ENCODE measurements at places on chromosomes 5 and 9.

GRCh38 chr5:82152978-82153481, 125.1 kb downstream of the RPS23 start:
- no peak for DNase-seq

- no peak for DNase-seq
These were observed 1.5 kb downstream of the C5 start for GRCh38 chr9:121048618-121049017.

GRCh38 chr5:67897431-67897830, 318.1 kb upstream of the PIK3R1 start:
- DNase-seq: no peak

GRCh38 chr9:121827251-121827967, 176.0 kb downstream of the DAB2IP start:
- DNase-seq: no peak

GRCh38 chr5:140628711-140629110, 4.3 kb downstream of the CD14 start:
- no peak for DNase-seq

DNA sequence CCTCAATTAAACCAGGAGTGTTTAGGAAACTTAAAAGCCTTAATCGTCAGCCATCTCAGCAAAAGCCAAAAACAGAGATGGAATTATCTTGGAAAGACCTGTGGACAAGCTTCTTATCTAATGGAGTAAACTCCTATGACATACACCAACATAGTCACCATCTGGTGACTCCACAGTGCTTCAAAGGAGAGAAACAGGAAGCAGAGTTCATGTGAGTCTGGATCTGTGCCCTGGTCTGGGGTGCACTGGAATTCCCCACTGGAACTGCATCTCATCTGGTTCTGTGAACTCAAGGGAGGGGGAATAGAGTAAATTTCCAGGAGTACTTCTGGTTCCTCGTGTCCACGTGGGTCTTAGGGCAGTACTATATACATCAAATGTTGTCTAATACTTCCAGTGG, 36.3 kb upstream of the KCNN2 start:
- no peak for DNase-seq

DNA sequence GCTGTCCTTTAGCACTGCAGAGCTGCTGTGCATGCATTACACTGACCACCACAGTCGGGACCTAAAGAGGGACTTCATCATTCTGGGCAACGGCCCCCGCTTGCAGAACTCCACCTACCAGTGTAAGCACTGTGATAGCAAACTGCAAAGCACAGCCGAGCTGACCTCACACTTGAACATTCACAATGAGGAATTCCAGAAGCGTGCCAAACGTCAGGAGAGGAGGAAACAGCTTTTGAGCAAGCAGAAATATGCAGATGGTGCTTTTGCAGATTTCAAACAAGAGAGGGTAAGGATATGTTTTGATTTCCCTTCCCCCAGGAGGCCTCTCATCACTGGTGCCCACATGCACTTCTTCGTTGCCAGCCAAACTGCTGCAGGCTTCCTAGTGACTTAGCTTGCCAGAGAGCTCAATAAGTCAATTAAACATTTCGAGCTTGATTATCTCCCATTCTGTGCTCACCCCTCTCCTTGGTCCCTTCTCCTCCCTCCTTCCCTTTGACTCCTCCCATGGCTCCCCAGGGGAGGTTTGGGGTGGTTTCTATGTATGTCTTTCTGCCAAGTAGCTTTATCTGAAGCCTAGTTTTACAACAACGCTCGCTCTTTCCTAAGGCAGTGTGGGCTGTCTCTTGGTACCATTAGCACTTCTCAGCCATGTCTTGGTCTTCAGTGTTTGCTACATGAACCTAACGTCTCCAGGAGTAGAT, 66.7 kb downstream of the ZNF462 start:
- DNase-seq: no peak

- DNase-seq: no peak
These were observed 12.9 kb downstream of the HAVCR1 start for GRCh38 chr5:157046041-157046440.

- DNase-seq: no peak
These were observed 45.7 kb downstream of the TMEM174 start for GRCh38 chr5:73218552-73219171.

DNA sequence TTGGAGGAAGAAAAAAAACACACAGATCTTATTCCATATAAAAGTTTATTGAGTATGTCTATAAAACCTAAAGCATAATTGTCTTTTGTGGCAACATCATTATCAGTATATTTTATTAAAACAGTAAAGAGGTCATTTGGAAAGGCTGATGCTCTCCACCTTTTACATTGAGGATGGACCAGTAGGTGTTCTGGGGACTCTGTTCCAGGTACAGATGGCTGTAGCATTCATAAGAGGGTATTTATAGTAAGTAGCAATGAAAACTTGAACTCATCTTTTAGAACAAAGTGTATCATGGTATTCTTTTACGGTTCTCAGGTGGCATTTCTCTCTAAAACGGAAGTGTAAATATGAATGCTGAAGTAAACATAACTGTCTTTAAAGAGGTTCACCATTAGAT, 1.8 kb downstream of the GABRA6 start:
- DNase-seq: no peak

DNA sequence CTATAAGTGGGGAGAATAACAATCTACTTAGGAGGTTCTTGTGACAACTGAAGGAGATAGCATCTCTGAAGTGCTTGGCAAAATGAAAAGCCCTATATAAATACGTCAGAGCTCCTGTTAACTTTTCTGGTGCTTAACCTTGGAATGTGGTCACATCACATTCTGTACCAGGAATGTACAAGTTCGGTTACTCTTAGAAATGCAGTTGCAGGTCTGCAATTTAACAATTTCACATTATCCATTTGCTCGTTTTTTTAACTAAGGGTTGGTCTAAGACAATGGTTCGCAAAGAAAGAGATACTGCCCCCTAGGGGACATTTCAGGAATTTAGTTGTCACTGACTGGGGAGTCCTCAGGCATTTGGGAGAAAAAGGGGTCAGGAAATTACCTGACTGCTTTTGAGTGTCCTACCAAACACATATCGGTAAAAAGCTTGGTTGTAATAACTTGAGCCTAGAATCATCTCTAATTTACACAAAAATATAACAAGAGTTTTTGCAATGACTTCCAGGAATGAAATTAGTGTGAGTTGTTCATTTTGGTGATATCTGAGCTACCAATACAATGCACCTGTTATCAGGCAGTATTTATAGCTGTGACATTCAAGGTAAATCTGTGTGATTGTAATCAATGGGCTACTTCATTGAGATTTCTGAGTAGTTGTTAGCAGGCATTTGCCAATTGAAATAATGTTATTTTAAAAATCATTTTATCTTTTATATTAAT, 5.4 kb upstream of the HBEGF start:
- DNase-seq: peak; percentile 80

- DNase-seq: no peak
These were observed 25.4 kb downstream of the ADAMTS16 start for GRCh38 chr5:5165541-5166002.

GRCh38 chr5:30765227-30765626, 428.3 kb upstream of the CDH6 start:
- no peak for DNase-seq

DNA sequence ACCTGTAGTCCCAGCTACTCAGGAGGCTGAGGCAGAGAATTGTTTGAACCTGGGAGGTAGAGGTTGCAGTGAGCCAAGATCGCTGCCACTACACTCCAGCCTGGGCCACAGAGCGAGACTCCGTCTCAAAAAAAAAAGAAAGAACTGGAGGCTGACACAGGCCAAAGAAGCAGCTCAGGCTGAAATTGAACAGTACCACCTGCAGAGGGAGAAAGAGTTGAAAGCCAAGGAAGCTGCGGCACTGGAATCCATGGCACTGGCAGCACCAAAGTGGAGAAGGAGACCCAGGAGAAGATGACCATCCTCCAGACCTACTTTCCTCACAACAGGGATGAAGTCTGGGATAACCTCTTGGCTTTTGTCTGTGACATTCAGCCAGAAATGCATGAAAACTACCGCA, 11.3 kb upstream of the TMEM141 start:
- no peak for DNase-seq

- DNase-seq: no peak
These were observed 27.0 kb upstream of the FREM1 start for GRCh38 chr9:14937216-14937615.

- no peak for DNase-seq
These were observed 3.9 kb upstream of the SPATA9 start for GRCh38 chr5:95686651-95687050.

DNA sequence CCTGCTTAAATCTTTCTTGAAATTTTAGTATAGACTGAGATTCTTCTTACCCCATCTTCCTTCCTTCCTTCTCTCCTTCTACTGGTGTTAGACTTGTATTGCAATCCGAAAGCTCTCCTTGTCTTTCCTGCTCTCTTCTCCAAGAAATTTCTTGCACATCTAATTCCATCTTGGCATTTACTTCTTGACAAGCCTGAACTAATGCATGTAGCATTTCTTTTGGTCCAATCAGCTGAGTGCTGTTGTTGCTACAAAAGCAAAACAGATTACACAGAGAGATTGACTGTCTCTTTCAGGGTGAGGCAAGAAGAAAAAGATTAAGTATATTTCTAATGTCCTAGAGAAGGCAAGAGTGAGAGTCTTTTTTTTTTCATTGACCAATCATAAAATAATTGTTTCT, 51.6 kb upstream of the MAP1B start:
- no peak for DNase-seq

- no peak for DNase-seq
These were observed 26.7 kb upstream of the ALDH1A1 start for GRCh38 chr9:72979405-72980100.

DNA sequence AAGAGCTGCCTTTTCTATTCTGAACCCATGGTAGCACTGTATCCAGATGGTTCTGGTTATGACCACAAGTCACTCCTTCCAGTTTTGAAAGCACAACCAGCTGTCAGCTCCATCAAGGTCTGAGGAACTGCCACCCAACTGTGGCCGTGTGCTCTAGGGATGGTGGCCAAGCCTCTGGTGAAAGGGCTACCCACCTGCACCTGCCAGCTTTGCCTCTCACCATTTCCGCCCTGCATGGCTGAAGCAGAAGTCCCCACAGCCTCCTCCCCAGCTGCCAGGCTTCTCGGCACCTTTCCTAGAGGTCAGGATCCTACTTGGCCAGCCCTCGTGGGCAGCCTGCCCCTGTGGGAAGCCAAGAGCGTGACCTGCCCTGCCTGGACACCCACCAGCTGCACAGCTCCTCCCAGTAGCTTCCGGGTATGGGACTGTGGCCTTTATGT, 16.8 kb downstream of the SEMA5A start:
- no peak for DNase-seq

DNA sequence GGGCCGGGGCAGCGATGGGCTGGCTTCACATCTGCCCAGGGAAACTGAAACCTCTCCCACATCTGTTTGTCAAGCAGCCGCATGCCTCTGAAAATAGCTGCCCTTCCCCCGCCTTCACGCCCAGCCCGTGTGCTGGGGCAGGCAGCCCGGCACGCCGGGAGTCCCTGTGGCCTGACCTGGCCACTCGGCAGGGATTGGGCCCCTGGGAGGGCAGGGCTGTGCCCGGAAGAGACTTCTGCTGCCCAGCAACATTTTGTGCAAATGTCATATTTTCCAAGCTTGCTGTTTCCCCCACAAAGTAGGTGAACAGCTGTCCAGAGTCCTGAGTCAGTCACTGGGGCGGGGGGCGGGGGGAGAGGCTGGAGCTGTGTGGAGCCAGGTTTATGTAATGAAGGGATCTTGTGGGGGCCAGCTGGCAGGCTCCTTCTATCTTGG, 8.2 kb downstream of the COL27A1 start:
- DNase-seq: no peak

- DNase-seq: no peak
These were observed 282.6 kb upstream of the SMC2 start for GRCh38 chr9:103811462-103811861.

GRCh38 chr5:30401479-30402058, 791.9 kb upstream of the CDH6 start:
- no peak for DNase-seq

- DNase-seq: no peak
These were observed 114.7 kb upstream of the DAB2 start for GRCh38 chr5:39539470-39539869.

GRCh38 chr5:138963763-138964371, 88.7 kb upstream of the LRRTM2 start:
- no peak for DNase-seq

- DNase-seq: no peak
These were observed 74.5 kb upstream of the APC start for GRCh38 chr5:112663146-112663545.

GRCh38 chr5:128762661-128763306, 202.5 kb upstream of the SLC27A6 start:
- DNase-seq: no peak

DNA sequence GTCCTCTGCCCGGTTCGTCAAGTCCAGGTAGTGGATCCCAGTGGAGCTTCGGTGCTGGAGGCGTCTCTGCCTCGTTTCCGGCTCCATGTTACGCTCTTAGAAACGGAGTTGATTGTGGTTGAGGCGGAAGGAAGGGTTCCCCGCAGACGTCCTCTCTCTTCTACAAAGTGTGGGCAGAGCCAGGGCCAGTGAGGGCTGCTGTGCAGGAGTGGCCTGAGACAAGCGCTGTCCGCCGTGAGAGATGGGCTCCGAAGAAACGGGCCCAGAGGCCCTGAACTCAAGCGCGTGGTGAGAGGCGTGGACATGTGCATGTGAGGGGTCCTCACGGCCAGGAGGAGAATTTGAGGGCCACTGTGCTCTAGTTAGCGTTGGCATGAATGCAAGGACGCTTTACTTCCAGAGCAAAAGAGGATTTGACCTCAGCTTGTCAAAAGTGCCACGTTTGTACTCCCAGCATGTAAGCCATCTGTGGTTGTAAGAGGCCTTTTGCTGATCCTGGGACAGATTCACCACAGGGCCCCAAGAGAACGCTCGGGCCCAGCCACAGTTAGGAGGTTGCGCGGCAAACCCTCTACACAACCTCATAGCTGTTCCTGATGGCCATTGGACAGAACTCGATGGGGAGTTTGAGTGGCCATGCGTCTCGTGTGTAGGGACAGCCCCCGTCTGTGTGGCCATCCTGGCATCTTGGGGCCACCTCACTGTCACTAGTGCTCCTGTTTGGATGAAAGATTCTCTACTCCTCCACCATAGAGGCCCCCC, 10.2 kb downstream of the MAN1B1 start:
- DNase-seq: no peak

GRCh38 chr9:14733133-14733532, 10.6 kb upstream of the CER1 start:
- DNase-seq: no peak

DNA sequence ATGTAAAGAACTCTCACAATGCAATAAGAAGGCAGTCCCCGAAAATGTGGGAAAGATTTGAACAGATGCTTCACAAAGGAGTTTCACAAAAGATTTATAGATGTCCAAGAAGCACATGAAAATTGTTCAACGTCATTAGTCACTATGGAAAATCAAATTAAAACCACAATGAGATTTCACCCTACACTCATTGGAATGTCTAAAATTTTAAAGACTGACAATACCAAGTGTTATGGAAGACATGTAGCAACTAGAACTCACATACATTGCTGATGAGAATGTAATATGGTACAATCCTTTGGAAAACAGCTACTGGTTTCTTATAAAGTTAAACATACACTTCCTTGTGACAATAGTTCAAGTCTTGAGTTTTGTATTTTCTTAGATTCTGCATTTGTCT, 11.0 kb upstream of the RECK start:
- DNase-seq: no peak

- DNase-seq: no peak
These were observed 17.7 kb downstream of the TTLL11 start for GRCh38 chr9:122075135-122076030.

GRCh38 chr9:84285381-84285780, 55.2 kb downstream of the SLC28A3 start:
- no peak for DNase-seq

GRCh38 chr5:113266227-113266912, 168.4 kb downstream of the TSSK1B start:
- DNase-seq: no peak
